ENCODE measurements at places on chromosomes 16 and 17.

DNA sequence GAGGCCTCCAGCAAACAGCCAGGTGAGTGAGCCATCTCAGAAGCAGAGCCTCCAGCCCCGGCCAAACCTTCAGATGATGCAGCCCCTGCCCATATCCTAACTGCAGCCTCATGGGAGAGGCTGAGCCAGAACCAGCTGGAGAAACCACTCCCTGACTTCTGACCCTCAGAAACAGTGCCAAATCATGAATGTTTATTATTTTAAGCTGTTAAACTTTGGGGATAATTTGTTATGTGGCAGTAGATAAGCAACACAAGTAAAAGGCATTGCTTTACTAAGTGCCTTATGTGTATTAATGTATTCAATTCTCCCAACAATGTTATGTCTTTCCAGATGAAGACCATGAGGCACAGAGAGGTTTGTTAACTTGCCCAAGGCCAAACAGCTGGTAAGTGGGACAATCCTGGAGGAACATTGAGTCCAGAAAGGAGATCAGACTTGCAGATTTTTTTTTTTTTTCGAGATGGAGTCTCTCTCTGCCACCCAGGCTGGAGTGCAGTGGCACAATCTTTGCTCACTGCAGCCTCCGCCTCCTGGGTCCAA lies 59.6 kb downstream of the SOCS1 start:
- no peak for DNase-seq

- no peak for DNase-seq
Measured at GRCh38 chr17:69574257-69575197, 160.0 kb downstream of the MAP2K6 start.

- DNase-seq, result no peak
Measured at GRCh38 chr16:81174644-81175324, 63.7 kb upstream of the BCO1 start.

DNA sequence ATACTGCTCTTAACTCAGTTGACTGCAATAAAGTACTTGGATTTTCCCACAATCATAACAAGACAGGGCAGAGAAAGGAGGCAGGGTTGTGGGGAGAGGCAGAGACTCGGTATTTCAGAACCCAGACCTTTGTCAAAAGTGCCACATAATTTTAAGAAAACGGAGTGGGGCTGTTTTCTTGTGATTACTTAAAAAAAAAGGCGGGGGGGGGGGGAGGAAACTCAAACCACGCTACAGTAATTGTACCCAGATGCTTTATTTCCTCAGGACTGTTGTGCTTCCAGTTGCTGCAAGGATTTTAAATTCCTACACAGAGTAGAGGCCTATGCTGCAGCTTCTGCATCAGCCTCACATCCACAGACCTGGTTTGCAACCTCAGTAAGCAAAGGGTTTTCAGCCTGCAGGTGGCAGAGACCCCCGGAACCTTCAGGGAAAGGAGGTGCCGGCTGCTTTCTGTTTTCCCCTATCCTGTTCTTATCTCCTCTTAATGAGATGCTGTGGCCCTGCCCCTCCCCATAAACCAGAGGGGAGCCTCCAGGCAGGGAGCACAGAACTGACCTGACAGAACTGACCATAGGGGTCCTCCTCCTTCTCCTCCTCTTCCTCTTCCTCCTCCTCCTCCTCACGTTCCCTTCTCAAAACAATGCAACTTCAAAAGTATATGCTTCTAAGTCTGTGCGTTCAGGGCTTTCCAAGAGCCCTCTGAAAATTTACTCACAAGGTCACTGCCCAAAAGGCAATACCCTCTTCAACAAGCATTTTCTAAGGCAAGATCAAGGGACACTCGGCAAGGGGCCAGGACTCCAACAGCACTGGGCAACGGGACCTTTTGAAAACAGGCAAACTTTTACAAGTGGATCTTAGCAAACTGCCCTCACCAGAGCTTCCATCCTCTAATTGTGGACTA lies 7.5 kb downstream of the AXIN2 start:
- no peak for DNase-seq

GRCh38 chr17:17435323-17435722 lies 41.5 kb upstream of the MED9 start:
- DNase-seq, result no peak

Measured in NCI-H2081 treated with DMSO at 0.1 percent for 48 hours (cell line).